ENCODE measurements at places on chromosomes 12 and 14.
A peak's percentile ranks its signal among the peaks of the same experiment; 100 is the strongest.

- no peak for DNase-seq
These were observed 17.4 kb downstream of the MVK start for GRCh38 chr12:109591041-109591440.

- DNase-seq, result no peak
These were observed 16.3 kb downstream of the TMEM119 start for GRCh38 chr12:108581311-108582227.

DNA sequence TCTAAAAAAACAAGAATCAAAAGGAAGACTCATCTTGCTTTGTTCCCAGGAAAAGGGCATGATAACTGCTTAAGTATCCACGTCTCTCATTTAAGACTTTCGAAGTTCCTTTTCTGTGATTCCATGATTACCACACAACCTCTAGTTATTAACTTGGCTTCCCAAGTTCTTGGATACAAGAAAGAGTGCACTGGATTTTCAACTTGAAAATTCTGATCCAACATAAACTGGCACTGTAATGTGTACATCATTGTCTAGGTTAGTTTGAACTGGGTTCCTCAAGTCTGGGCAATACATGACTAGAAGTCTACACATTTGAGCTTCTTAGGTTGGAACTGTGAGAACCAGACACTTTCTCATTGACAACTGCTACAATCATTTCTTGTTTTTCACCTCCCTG lies 1.6 kb downstream of the KLHL28 start:
- peak; percentile 31 for DNase-seq

DNA sequence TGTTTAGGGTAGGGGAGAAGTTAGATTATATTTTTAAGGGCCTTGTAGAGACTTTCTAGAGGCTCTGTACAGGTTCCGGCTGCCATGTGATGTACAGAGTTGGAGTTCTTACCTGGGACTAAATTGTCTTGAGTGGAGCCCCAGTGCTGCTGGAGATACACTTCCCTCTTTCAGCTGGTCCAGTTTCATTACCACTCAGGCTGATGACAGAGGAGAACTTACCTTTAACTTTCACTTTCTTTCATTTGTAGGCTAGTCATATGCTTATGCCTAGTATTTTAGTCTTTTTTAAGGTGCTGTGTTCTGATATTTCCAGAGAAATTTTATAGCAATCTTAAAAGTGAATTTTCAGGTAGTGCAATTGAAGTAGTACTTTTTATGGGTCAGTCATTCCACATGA lies 117.3 kb downstream of the ERC1 start:
- no peak for DNase-seq

DNA sequence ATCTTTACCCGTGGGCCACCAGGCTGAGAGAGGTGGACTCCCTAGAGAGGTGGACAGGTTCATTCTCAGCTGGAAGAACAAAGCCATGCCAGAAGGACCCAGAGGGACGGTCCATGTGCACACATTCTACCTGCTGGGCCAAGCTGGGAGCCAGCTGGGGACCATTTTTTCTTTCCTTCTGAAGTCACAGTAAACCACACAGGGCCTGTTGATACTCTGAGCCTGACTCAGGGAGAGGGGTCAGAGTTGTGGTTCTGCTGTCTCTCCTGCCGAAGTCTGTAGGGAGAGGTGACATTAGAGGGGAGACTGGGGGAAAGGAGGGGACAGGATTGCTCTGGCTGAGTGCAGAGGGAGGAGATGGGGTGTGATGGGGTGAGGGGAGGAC lies 148.6 kb downstream of the TSPAN9 start:
- peak; percentile 13 for DNase-seq

- DNase-seq, result peak; percentile 57
These were observed 1124.7 kb downstream of the FLRT2 start for GRCh38 chr14:86654558-86655184.

DNA sequence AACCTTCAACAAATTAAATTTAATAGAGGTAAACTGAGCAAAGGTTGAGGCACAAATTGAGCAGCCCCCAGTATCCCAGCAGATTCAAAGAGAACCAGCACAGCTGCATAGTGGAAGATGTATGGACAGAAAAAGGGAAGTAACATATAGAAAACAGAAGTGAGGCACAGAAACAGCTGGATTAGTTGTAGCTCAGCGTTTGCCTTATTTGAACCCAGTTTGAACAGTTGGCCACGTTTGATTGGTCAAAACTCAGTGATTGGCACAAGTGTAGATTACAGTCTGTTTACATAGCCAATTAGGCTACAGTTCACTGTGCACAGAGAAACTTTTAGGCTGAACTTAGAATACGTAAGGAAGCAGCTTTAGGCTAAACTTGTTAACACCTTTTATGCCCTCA lies 315.5 kb downstream of the RMST start:
- DNase-seq, result no peak

DNA sequence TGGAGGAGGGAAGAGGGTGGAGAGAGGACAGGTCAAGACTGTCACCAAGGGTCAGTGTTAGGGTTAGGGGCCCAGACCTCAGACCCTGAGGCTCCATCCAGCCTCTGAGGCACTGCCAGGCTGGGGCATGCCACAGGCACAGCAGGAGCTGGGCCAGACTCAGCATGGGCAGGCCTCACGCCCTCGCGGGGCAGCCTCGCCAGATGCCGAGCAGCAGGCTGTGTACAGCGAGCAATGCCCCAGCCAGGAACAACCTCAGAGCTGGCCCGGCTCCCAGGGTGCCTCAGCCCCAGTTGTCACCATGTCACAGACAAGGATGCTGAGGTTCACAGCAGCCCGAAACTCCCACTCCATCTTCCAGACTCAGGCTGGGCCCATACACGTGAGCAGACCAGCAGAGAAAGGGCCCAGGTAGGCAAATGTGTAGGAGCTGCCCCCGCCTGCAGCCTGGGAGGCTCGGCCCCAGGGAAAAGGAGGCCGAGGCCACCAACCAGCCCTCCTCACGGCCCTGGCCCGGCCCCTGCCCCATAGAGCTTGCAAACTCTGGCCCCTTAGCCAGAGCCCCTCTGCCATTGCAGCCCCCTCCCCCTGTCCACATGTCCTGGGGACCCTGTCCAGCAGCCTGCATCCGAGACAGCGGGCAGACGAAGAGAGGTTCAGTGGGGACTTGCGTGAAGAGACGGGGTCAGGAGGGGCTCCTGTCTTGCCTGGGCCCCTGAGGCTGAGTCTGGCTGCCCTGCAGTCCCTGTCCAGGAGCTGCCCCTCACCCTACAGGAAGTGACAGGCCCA lies 7.5 kb downstream of the C14orf180 start:
- DNase-seq, result no peak

DNA sequence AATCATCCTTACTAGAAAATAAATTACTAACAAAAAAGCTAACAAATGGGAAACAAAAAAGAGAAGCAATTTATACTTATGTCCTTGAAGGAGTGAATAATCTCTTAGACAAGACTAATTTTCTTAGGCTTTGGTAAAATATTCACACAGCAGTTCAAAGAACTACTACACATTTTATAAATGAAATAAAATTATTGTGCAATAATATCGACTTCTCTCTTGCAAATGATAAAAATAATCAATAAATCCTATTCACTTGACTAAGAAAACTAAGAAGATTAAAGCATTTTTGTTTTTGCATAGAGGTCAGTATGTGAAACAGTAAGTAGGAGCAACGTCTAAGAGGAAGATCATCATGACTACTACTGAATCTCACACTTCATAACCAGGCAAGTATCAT lies 82.0 kb downstream of the EML5 start:
- no peak for DNase-seq
